Thyroid gland (tissue), 4 donors: ENCODE measurements at places on chromosomes 6 and 20. TPM values are rescaled to one million over a fixed set of nuclear protein-coding genes. Genes with fewer than 3 reads are reported as not detected.

ENPP5 gene
- 103 TPM for total RNA-seq

LZTS3 gene
- 38.5 TPM for total RNA-seq

MICB gene
- total RNA-seq: 2.7 TPM

UTRN gene
- total RNA-seq: 425 TPM

DEFB112 gene
- total RNA-seq: not detected

GPR6 gene
- not detected for total RNA-seq

MYCT1 gene
- total RNA-seq: 20.1 TPM

REM1 gene
- total RNA-seq: 3.4 TPM

SPDEF gene
- not detected for total RNA-seq

CST5 gene
- not detected for total RNA-seq

PRSS35 gene
- not detected for total RNA-seq

FOXF2 gene
- total RNA-seq: 1.6 TPM

PPP1R14C gene
- total RNA-seq: 80.8 TPM

C6orf132 gene
- 14.8 TPM for total RNA-seq

GRCh38 chr6:158066136-158066781 lies 84.6 kb downstream of the SYNJ2 start:
- H3K36me3 ChIP-seq: peaks cover 12% of the 10 kb centered on the region
- no peak overlapping the region for H3K27ac ChIP-seq
- peaks cover 14% of the 10 kb centered on the region for H3K4me1 ChIP-seq
- H3K27me3 ChIP-seq: no peaks in the 10 kb centered on the region
- no peak for DNase-seq

- H3K4me3 ChIP-seq: no peak overlapping the region
- peaks cover 47% of the 10 kb centered on the region for H3K4me1 ChIP-seq
- DNase-seq: no peak
Measured at GRCh38 chr6:37980222-37980595, 160.7 kb downstream of the ZFAND3 start.

DNA sequence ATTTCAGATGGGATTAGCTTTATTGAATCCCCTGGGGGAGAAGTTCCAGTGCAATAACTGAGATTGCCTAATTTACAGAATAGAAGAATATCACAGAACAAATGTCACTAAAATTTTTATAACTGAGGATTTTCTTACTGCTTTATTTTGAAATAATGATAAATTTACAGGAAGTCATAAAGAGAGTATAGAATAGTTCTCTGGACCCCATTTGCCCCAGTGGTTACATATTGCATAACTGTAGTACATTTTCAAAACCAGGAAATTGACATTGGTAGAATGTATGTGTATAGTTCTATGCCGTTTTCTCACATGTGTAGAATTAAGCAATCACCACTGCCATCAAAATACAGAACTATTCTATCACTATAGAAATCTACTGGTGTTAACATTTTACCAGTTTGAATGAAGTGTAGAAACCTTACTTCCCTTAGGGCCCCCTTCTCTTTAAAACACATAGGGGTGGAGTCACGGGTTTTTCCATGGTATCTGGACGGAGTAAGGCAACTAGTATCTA lies 18.3 kb downstream of the KIF6 start:
- H3K4me3 ChIP-seq: no peak overlapping the region
- no peak for DNase-seq
- H3K36me3 ChIP-seq: no peaks in the 10 kb centered on the region
- H3K27me3 ChIP-seq: no peaks in the 10 kb centered on the region
- no peak overlapping the region for H3K27ac ChIP-seq
- no peaks in the 10 kb centered on the region for H3K4me1 ChIP-seq

- H3K4me1 ChIP-seq: peaks cover 73% of the 10 kb centered on the region
- no peak overlapping the region for H3K4me3 ChIP-seq
- DNase-seq: no peak
- H3K27me3 ChIP-seq: no peaks in the 10 kb centered on the region
- no peaks in the 10 kb centered on the region for H3K36me3 ChIP-seq
Measured at GRCh38 chr6:3746696-3747095, 4.8 kb downstream of the PXDC1 start.

DNA sequence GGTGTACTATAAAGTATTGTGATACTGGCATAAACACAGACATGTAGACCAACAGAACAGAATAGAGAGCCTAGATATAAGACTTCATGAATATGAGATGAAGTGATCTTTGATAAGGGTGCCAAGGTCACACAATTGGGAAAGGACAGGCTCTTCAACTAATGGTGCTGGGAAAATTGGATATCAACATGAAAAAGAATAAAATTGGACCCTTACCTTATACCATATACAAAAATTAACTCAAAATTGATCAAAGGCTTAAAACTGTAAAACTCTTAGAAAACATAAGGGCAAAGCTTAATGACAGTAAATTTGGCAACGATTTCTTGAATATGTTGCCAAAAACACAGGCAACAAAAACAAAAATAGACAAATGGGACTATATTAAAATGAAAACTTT lies 44.8 kb upstream of the TRAM2 start:
- DNase-seq: no peak
- H3K27me3 ChIP-seq: no peaks in the 10 kb centered on the region
- no peak overlapping the region for H3K27ac ChIP-seq
- H3K4me1 ChIP-seq: peaks cover 10% of the 10 kb centered on the region
- no peak overlapping the region for H3K4me3 ChIP-seq
- H3K36me3 ChIP-seq: no peaks in the 10 kb centered on the region

GRCh38 chr6:158698931-158699330 lies 49.1 kb downstream of the SYTL3 start:
- no peak overlapping the region for H3K27ac ChIP-seq
- H3K27me3 ChIP-seq: no peaks in the 10 kb centered on the region
- H3K4me3 ChIP-seq: no peak overlapping the region
- peaks cover 9% of the 10 kb centered on the region for H3K4me1 ChIP-seq
- no peaks in the 10 kb centered on the region for H3K36me3 ChIP-seq

DNA sequence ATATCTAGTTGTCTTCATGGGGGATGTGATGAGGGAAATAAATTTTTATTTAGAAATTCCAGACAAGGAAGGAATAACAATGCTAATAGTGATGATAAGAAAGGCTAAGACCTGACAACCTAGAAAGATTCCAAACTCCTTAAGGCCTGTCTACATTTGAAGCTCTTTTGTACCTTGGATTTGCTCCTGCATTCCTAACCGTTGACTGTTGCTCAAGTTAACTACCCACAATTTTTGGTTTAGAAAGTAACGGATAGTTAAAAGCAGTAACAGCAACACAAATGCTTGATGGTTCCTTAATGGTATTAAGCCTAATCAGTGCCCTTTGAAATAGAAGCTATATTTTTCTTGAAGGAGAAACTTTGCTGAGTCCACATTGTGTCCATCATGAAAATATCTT lies 52.9 kb downstream of the TRMT11 start:
- no peak for DNase-seq
- H3K36me3 ChIP-seq: no peaks in the 10 kb centered on the region
- H3K27me3 ChIP-seq: no peaks in the 10 kb centered on the region
- H3K4me1 ChIP-seq: no peaks in the 10 kb centered on the region
- H3K27ac ChIP-seq: no peak overlapping the region

DNA sequence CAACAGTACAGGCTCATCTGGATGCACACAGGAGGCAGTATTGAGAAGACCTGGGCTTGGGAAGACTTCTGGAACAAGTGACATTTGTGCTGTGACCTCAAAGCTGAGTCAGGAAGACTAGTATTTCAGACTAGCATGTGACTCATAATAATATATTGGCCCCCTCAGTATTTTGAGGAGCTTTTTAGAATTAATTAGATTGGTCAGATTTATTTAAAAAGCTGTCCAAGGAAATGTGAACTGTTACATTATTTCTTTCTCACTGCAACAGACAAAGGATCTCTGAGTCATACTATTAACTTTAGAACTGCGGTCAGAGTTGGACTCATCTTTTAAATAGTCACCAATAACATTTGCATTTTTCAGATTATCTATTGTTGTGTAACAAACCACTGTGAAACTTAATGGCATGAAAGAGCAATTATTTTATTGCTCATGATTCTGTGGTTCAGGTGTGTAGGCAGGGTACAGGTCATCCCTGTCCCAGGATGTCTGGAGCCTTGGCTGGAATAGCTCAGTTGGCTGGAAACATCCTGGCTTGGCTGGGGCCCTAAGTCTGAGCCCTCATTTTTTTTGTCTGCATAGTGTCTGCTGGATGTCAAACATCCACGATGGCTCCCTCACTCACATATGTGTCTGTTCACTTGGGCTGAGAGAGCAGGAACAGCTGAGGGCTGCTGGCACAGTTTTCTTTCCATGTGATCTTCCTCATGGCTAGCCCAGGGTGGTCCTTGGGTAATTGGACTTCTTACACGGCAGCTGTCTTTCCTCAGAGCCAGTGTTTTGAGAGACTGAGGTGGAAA lies 46.9 kb downstream of the MAP3K4 start:
- H3K4me1 ChIP-seq: no peaks in the 10 kb centered on the region
- no peak overlapping the region for H3K27ac ChIP-seq
- H3K27me3 ChIP-seq: no peaks in the 10 kb centered on the region
- peaks cover 3% of the 10 kb centered on the region for H3K36me3 ChIP-seq
- no peak for DNase-seq
- no peak overlapping the region for H3K4me3 ChIP-seq

DNA sequence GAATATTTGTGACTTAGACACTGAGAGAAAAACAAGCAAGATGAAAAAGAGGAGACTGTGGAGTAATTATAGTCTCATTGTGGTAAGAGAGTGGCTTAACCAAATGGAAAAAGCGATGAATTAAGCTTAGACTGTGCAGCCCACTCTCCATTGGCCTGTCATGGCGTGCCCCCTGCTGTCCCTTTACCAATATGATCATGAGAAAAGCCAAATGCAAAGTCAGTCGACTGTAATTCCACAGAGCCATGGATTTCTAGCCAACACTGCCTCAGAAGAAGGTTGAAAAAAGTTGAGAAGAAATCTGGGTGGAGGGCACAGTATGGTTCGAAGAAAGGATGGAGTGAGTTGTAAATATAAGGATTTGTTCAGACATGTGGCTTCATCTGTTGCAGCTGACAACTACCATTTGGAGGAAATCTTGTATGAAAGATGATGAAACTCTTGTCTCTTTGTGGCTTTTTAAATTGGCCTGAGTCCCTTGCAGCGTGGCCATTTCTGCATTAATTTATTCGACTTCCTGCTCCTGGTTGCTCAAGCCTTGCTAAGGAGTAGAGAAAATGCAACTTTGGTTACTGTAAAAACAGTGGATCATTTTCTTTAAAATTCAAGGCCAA lies 251.4 kb downstream of the DOK5 start:
- DNase-seq: no peak
- H3K4me1 ChIP-seq: no peaks in the 10 kb centered on the region
- H3K27me3 ChIP-seq: no peaks in the 10 kb centered on the region
- H3K36me3 ChIP-seq: no peaks in the 10 kb centered on the region
- H3K4me3 ChIP-seq: no peak overlapping the region
- no peak overlapping the region for H3K27ac ChIP-seq

GRCh38 chr6:170226647-170227046 lies 64.2 kb downstream of the DLL1 start:
- no peaks in the 10 kb centered on the region for H3K4me1 ChIP-seq
- no peak for DNase-seq
- H3K27ac ChIP-seq: no peak overlapping the region
- no peaks in the 10 kb centered on the region for H3K27me3 ChIP-seq

GRCh38 chr6:92132457-92132856 lies 1286.9 kb downstream of the EPHA7 start:
- H3K36me3 ChIP-seq: no peaks in the 10 kb centered on the region
- no peak overlapping the region for H3K27ac ChIP-seq
- no peaks in the 10 kb centered on the region for H3K27me3 ChIP-seq
- no peak for DNase-seq

GRCh38 chr20:15242773-15243172 lies 905.4 kb upstream of the FLRT3 start:
- no peaks in the 10 kb centered on the region for H3K27me3 ChIP-seq
- no peak overlapping the region for H3K27ac ChIP-seq
- no peak overlapping the region for H3K4me3 ChIP-seq
- DNase-seq: no peak
- H3K36me3 ChIP-seq: no peaks in the 10 kb centered on the region

- H3K36me3 ChIP-seq: no peaks in the 10 kb centered on the region
- H3K4me3 ChIP-seq: no peak overlapping the region
- no peak overlapping the region for H3K27ac ChIP-seq
- H3K4me1 ChIP-seq: no peaks in the 10 kb centered on the region
Measured at GRCh38 chr20:26276554-26277210, 580.0 kb upstream of the ZNF337 start.

- no peaks in the 10 kb centered on the region for H3K36me3 ChIP-seq
- no peaks in the 10 kb centered on the region for H3K27me3 ChIP-seq
- H3K27ac ChIP-seq: no peak overlapping the region
Measured at GRCh38 chr20:4766631-4767030, 44.9 kb downstream of the PRND start.

DNA sequence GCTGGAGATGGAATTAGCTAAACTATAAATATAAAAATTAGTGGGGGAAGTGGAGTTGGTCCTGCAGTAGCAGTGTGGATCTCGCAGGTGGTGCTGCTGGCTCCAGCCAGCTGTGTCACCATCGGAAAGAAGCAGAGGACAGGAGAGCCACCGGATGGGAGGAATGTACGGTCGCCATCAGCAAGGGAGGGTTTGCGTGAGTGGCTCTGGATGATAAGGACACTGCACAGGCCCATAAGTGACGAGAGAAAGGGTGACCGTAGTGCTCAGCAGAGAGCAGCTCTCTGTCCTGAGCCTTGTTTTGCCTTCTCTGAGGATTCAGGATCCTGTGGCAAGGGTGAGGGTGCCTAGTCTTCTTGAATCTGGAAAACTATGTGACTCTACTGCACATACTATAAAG lies 378.7 kb downstream of the ZFAND3 start:
- H3K27ac ChIP-seq: no peak overlapping the region
- no peak for DNase-seq
- H3K27me3 ChIP-seq: no peaks in the 10 kb centered on the region
- peaks cover 20% of the 10 kb centered on the region for H3K4me1 ChIP-seq

DNA sequence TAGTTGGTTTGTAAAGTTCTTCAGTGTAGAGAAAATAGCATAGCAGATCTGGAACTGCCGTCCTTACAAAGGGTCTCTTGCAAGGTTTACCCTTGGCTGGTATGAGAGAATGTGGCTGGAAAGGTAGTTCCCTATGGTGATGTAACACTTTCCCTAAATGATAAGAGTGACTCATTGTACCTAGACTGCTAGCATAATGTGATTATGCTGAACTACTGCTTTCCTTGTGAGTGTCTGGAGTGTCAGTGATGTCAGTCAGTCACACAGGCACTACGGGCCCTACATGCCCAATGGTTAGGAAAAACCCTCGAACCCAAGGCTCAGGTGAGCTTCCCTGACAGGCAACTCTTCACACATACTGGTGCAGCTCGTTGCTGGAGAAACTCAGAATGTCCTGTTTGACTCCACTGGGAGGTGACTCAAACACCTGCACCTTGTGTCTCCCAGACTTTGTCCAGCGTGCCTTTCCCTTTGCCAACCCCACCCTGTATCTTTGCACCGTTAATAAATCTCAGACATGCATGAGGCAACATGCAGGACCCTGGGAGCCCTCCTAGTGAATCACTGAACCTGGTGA lies 28.4 kb upstream of the LY86 start:
- no peak overlapping the region for H3K27ac ChIP-seq
- H3K4me3 ChIP-seq: no peak overlapping the region
- no peaks in the 10 kb centered on the region for H3K36me3 ChIP-seq
- H3K4me1 ChIP-seq: no peaks in the 10 kb centered on the region
- no peak for DNase-seq

DNA sequence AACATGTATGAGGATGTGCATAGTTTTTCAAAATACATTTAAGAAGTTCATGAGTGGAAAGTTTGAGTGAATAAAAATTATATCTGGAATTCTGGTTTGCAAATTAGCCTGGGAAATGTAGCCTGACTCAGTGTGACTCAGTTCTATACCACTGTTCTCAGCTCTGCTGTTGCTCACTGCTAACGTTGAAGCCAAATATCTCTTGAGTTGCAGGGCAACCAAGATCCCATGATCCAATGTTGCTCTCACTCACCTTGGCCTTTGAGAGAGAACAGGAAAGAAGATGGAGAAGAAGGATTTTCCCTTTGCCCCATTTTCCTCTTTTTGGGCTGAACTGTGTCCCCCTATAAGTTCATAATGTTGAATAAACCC lies 28.9 kb downstream of the PSMB9 start:
- H3K36me3 ChIP-seq: no peaks in the 10 kb centered on the region
- no peak overlapping the region for H3K4me3 ChIP-seq
- no peak overlapping the region for H3K27ac ChIP-seq
- DNase-seq: no peak
- H3K27me3 ChIP-seq: no peaks in the 10 kb centered on the region
